ENCODE measurements at places on chromosomes 12 and 14.

- DNase-seq: peak; percentile 59
These were observed 13.3 kb upstream of the BTG1 start for GRCh38 chr12:92158796-92159439.

GRCh38 chr14:90045616-90046015 is 16.2 kb upstream of the KCNK13 start:
- no peak for DNase-seq

- DNase-seq: no peak
These were observed 55.8 kb downstream of the GALNT4 start for GRCh38 chr12:89468648-89469326.

- no peak for DNase-seq
These were observed 921 bp downstream of the DEPDC4 start for GRCh38 chr12:100265732-100266584.

DNA sequence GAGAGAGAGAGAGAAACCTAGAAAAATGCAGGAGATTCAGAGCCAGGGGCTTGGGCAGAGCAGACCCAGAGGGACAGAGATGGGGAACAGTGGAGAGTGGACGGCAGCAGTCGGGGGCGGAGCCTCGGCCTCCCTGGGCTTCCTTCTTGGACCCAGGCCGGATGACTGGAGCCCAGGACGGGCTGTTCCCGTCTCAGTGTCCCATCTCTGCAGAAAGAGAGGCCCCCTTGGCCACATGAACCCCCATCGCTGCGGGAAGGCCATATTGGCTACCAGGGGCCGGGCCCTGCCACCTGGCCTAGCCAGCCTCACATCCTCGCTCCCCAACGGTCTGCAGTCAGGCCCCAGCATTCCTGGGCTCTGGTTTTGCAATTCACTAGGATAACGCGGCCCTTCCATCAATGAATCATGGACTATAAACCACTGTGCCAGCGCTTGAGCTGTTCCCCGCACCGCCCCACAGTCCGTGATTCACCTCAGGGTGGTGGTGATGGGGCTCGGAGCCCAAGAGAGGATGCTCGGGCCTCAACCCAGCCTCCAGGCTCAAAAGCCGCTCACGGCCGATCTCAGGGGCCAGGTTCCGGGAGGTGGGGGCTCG is 116.5 kb downstream of the RFLNA start:
- DNase-seq: no peak

DNA sequence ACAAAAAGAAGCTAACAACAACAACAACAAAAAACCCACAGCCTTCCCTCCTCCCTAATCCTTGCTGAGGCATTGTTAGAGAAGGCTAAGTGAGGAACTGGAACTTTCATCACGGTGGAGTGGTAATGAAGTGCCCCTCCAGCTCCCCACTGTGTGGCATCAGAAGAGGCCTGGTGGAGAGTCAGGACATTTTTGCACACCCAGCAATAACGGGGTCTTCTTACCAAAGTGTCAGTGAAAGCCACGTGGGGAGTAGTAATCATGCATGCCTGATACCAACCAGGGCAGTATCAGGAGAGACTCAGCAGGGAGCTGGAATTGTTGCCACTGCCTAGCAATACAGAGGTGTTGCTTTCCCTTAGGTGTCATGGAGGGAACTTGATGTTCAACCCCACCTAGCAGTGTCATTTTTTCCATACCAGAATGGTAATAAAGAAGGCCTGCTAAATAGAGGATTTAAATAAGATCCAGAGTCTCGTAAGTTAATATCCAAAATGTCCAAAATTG is 299.7 kb upstream of the RGS6 start:
- no peak for DNase-seq

DNA sequence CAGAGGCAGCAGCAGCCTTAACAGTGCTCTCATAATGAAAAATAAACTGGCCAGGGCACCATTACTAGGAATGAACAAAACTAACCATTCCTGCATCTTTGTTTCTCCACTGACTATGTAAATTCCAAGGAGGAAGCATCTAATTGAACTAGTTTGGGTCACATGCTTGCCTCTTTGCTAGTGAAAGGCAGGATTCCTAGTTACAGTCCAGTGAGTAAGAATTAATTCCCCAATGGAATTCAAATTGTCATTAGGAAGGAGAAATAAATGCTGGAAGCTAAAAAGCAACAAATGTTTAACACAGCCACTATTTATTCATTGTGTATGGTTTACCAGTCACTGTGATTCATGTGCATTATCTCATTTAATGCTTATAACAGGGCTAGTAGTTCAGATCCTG is 316.0 kb downstream of the CCDC91 start:
- DNase-seq: no peak

DNA sequence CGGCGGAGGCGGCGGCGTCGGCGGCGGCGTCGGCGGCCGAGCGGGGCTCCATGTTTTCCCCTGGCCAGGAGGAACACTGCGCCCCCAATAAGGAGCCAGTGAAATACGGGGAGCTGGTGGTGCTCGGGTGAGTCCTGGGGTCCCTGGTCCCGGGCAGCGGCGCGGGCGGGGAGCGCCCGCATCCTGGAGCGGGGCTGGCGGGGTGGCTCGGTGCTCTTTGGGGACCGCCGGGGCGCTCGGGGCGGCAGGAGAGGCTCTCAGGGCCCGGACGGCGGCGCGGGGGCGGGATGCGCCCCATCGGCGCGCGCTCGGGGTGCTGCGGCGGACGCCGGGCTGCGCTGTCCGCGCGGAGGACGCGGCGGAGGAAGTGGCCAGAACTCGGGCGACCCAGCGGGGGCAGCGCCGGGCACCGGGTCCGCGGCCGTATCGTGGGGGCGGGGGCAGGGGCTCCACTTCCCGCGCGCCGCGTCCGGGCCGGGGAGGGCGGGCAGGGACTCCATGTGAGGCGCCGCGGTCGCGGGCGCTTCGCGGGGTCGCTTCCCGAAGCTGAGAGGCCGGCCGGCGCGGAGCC is 485 bp downstream of the PELI2 start:
- DNase-seq: peak; percentile 41

DNA sequence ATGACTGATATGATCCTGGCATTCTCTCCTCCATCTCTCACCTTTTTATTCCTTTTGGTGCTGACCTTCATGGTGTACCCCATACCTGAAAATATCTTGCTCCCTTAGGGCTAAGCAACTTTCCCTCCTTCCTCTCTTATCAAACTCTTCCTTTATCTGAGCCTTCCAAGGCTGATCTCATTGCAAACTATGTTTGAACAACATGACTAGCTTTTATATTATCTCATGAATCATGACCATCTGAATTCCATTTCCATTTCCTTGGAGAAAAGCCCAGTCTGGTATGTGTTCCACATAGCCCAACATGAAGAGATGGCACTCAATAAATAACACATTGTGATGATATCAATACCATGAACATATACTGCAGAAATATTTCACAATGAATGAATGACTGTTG is 111.6 kb downstream of the TSPAN8 start:
- no peak for DNase-seq

DNA sequence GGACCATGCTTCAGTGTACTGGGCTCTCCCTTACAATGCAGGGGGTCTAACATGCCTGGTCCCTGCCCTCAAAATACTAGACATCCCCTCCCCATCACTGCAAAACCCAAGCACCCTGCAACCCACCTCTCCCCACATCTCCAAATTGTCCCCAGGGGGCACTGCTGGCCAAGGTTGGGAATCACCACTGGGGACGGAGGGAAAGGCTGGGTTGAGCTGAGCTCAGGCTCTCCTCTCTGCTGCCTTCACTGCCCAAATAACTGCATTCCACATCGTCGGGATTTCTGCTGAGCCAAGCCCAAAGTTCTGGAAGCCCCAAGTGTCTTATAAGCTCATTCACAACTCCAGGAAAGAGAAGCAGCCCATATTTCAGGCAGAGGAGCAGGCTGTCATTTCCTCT is 69.6 kb downstream of the NT5DC3 start:
- peak; percentile 54 for DNase-seq

GRCh38 chr14:26872515-26873361 is 274.9 kb upstream of the NOVA1 start:
- DNase-seq: no peak

- DNase-seq: no peak
These were observed 1.1 kb downstream of the ANO6 start for GRCh38 chr12:45216983-45217485.

- no peak for DNase-seq
These were observed 15.4 kb downstream of the APAF1 start for GRCh38 chr12:98660521-98660920.

DNA sequence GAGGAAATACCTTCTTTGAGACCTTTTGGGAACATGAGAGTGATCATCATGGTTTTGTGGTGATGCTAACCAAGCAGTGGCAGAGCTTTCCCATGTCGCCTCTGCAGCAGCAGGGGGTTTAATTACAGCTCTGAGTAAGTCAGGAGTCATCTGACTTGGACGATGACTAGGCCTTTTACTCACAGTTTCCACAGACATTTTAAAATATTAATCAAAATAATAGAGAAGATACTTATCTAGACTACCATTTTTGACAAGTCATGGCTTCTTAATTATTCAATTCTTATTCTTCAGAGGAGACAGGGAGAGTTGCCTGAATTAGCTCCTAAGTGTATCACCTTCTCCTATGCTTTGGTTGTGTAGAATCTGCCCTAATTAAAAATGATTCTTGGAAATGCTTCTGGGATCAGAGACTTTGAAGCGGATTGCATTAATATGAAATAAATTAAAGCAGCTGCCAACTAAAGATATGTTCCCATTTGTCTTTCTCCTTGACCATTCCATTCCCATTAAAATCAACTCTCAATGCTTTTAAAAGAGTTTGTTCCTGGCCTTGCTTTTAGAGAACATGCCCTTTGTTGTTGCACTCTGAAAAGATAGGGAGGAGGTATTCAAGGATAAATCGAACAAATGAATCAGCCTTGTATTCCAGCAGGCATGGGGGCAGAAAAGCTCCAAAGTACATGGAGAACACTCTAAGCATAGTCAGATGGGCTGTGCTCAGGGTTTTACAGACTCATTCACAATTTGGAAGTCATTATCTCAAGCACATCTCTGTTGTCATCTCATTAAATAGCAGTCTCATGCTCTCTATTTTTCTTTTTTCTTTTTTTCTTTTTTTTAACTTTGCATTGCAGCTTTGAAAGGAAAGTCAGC is 7.7 kb upstream of the IFNG-AS1 start:
- no peak for DNase-seq

DNA sequence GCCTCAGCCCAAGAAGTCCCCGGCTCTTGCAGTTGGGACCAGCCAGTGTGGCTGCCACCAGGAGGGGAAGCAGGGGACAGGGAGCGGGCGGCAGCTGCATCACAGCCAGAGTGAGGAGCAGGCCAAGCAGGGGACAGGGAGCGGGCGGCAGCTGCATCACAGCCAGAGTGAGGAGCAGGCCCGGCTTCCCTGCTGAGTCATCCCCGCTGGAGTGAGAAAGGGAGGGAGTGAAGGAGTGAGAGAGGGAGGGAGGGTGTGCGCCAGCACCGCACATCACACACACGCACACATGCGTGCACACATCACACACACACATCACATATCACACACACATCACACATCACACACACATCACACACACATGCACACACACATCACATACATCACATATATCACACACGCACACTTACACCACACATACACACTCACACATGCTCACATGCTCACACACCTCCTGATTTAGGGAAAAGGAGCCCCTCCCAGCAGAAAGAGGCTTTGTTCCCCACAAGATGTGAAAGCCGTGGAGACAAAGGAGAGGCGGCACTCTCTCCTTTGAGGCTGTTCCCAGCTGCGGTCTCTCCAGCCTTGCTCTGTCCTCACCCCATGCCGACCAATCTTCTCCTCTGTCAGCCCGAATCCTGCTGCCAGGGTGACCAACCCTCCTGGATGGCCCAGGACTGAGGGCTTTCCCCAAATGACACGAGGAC is 16.7 kb upstream of the ZDHHC22 start:
- DNase-seq: no peak

DNA sequence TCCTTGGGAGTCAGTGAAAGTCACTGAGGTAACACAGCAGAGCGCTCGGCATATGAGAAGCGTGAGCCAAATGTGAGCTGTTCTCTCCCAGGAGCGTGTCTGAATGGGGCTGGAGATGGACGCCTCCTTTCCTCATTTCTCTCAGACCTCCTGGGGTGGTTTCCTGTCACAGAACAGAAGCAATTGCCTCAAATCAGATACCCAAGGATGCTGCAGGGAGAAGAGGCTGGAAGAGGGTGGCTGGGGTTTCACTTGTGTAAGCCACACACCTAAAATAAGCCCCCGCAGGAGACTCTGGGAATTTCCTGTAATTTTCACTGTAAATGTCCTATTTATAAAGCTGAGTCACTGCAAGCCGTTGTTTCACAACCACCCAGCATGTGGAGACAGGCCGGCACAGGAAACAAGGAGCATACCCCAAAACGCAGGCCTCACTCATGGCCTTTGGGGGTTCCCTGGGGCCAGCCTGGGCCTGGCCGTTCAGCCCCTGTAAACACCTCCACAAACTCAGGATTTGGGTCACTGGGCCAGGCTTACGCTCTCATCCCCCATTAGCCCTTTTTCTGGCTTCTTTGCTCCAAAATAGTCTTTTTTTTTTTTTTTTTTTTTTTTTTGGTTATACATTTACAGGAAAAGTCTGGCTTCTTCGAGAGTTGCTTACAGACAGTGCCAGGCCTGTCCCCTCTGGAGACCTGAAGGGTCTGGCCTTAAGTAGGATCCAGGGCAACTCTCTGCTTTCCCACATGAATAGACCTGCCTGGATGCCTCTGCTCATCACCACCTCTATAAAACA is 55.3 kb downstream of the VCPKMT start:
- DNase-seq: peak; percentile 92

DNA sequence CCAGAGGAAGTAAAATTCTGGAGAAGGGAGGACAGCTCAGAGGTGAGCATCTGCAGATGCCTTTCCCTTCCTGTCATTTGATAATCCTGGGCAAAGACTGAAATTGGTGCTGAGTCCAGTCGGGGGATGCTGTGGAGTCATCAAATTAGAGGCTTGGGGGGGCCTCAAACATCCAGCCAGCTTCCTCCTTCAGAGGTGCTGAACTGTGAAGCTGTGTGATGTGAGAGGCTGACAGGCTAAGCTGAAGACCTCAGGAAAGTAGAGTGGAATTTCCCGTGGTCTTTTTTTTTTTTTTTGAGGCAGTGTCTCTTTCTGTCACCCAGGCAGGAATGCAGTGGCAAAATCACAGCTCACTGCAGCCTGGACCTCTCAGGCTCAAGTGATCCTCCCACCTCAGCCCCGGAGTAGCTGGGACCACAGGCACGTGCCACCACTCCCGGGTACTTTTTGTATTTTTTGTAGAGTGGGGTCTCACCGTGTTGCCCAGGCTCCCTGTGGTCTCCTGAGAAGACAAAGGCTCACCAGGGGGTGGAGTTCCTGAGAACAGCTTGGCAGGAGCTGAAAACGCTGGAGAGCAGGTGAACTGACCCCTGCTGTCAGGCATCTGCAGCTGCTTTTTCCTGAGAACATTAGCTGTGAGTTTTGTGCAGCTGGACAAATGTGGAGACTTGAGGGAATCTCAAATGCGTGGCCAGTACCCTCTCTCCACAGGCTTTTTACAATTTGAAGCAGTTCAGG is 6.1 kb upstream of the TCL1B start:
- no peak for DNase-seq

DNA sequence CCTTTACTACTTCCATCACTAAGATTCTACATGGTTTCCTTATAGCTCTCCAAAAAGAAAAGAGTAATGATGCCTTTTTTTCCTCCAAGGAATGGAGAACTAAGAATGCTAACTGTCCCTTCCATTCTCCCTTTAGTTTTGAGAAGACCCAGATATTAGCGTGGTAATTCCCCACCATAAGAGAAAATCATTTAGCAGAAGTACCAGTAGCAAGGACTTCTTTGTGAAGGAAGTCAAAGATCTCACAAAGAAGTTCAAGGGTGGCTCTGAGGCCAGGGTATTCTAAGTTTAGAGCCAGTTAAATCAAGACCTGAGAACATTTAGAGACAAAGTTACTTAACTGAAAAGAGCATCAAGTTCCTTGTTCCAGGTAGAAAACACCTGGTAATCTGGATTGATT is 7.3 kb downstream of the USP15 start:
- peak; percentile 66 for DNase-seq

Measured in inflammatory macrophage treated with lipopolysaccharide for 1 hour (primary cell).